Putamen (tissue), 1 donor: ENCODE measurements at places on chromosomes 7 and 10.

- no peak for DNase-seq
Measured at GRCh38 chr10:29469481-29470354, 165.1 kb downstream of the SVIL start.

GRCh38 chr10:132703419-132704007, 82.4 kb downstream of the NKX6-2 start:
- DNase-seq = no peak

DNA sequence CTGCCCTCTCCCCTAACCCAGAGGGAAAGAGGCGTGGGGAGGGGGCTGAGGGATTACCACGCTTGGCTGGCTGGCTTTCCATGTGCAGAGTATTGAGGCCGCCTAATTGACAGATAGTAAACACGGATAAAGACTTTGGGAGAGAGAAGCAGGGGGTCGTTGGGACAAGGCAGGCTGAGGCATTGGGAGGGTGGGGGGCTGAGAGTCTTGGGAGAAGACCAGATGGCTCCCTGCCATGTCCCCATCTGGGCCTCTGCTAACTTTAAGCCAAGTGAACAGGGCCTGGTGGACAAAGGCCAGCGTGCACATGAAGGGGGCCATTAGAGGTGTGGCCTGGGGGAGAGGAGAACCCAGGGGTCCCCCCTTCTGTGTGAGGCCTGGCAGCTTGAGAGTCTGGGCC, 55.4 kb upstream of the MXI1 start:
- DNase-seq = no peak

DNA sequence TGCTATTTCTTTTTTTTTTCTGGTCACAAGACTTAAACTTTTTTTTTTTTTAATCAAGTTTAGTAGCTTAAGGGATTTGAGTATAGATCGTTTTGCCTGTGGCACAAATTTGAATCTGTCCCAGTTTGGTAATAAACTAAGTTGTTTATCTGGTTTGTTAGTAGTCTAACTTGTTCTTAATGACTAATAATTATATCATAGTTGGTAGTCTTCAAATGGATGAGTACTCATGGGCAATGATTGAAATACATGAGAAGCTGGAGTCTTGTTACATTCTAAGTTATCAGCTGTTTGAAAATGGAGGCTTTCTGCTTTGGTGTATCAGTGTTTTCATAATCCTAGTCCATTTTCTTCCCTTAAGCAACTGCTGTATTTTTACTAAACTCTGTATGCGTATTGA, 12.3 kb downstream of the BTAF1 start:
- no peak for DNase-seq

- DNase-seq = peak; percentile 36
Measured at GRCh38 chr7:51639661-51640334, 323.2 kb upstream of the COBL start.

GRCh38 chr10:78706256-78706655, 362.5 kb upstream of the ZMIZ1 start:
- no peak for DNase-seq

DNA sequence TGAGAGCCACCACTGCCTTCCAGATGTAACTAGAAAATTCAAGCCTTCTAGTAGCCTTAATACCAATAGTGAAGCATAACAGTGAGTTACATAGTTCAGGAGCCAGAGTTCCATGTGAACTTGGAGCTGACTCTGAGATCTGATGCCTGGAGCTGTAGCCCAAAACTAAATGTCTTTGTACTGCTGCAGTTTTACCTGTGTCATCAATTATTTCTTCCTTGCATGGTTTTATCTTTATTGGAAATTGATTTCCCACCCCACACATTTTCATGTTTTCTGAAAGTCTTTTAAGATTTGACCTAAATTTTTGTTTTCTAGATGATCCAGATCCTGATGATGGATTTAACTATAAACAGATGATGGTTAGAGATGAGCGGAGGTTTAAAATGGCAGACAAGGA, 17.0 kb downstream of the OPN1SW start:
- no peak for DNase-seq

GRCh38 chr7:44617225-44617890, 10.9 kb downstream of the OGDH start:
- DNase-seq = no peak

- DNase-seq = peak; percentile 95
Measured at GRCh38 chr10:116756277-116756676, 13.9 kb upstream of the HSPA12A start.

GRCh38 chr7:107701191-107701590, 40.6 kb downstream of the SLC26A4 start:
- no peak for DNase-seq

DNA sequence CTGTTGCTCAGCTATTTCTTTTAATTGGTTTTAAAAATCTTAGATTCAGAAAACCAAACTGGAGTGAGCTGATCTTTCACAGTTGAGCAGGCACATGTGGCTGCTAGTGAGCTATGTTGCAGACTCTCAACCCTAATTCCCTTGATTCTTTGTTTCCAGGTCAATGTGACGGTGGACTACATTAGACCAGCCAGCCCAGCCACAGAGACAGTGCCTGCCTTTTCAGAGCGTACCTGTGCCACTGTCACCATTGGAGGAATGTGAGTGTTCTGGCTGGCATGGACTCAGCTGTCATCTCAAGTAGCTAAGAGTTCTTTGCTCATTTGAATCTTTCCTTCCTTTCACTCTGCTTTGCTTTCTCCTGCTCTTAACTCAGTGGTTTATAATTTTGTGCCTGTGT, 187.1 kb downstream of the LRRC4 start:
- no peak for DNase-seq

DNA sequence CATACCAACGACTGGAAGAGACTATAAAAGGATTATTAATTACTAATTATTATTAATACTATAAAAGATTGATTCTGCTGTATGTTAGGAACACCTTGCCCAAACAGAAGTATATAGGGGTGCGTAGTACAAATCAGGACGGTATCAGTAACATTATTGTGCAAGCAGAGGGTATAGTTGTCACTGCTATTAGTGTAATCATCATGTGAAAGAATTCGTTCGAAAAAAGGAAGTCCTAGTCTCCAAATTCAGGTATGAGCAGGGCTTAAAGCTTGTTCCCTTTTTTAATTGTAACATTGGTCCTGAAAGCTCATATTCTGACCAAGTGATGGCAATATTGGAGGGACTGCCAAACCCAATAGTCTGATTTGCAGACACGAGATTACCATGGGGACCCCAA, 81.8 kb downstream of the THSD7A start:
- DNase-seq = no peak

DNA sequence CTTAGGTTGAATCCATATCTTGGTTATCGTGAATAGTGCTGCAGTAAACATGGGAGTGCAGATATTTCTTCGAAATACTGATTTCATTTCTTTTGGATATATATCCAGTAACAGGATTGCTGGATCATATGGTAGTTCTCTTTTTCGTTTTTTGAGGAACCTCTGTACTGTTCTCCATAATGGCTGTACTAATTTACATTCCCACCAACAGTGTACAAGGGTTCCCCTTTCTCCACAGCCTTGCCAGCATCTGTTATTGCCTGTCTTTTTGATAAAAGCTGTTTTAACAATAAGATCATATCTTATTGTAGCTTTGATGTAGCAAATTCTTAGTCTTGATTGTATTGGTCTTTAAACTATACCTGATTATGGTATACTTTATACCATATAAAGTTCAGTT, 45.3 kb downstream of the ZNRF2 start:
- DNase-seq = no peak

DNA sequence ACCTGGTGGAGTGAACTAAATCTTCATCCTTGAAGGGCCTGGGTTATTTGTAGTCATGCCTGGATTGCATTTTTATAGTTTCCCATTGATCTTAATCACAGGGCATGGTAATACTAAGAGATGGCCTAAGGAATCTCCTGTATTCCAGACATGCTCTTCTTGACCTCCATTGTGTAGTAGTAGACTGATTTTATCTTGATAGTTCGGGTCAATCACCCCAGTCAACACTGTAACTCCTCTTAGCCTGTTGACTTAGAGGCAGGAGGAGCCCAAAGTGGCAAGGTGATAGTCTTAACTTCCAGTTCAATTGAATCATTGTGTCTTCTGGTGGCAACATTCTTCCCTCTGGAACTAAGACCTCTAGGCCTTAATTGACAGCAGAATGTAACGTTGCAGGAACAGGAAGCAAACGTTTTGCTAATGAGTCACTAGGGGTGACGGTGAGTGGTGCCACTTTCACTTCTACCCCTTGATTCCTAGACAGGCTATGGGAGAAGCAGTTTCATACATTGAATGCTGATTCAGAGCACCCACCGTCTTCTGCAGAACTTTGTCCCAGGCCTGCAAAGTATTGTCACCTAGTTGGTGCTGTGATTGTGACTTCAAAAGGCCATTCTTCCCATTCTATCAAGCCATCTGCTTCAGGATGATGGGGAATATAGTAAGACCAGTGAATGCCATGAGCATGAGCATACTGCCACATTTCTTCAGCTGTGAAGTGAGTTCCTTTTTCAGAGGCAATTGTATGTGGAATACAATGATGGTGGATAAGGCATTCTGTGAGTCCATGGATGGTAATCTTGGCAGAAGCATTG, 24.0 kb upstream of the PAPSS2 start:
- DNase-seq = no peak

GRCh38 chr10:1183033-1183396, 126.8 kb downstream of the WDR37 start:
- no peak for DNase-seq

- no peak for DNase-seq
Measured at GRCh38 chr7:38190011-38190410, 12.0 kb downstream of the STARD3NL start.

- DNase-seq = no peak
Measured at GRCh38 chr7:14294637-14295036, 305.2 kb upstream of the ETV1 start.

- DNase-seq = no peak
Measured at GRCh38 chr7:23336799-23337283, 37.7 kb downstream of the MALSU1 start.

GRCh38 chr7:30797176-30798040, 26.2 kb downstream of the MINDY4 start:
- DNase-seq = no peak

DNA sequence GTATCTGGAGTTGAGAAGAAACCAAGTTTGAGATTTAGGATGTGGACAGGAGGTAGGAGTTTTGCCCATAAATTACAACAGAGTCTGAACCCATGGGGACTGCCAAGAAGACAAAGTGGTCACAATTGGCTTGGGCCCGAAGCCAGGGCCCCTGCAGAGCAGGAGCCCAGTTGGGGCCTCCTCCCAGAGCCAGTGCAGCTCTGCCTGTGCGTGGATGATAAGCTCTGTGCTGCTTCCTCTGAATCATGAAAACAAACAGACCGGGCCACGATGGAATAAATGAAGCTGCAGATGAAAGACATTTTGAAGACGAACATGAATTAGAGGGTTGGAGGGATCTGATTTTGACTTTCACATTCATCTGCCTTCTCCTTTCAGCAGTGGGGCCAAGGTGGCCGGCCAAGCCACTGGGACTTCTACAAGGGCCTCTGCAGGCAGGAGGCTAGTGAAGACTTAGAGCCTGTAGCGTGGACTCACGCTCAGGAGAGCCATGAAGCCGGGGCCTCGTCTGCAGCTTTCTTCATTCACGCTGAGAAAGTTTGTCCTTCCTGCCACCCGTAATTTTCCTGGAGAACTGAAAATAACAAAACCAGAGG, 156.8 kb upstream of the LYZL1 start:
- no peak for DNase-seq

GRCh38 chr7:69190763-69191162, 407.5 kb upstream of the AUTS2 start:
- DNase-seq = no peak

- DNase-seq = no peak
Measured at GRCh38 chr7:116490351-116490750, 9.2 kb upstream of the CAV2 start.

DNA sequence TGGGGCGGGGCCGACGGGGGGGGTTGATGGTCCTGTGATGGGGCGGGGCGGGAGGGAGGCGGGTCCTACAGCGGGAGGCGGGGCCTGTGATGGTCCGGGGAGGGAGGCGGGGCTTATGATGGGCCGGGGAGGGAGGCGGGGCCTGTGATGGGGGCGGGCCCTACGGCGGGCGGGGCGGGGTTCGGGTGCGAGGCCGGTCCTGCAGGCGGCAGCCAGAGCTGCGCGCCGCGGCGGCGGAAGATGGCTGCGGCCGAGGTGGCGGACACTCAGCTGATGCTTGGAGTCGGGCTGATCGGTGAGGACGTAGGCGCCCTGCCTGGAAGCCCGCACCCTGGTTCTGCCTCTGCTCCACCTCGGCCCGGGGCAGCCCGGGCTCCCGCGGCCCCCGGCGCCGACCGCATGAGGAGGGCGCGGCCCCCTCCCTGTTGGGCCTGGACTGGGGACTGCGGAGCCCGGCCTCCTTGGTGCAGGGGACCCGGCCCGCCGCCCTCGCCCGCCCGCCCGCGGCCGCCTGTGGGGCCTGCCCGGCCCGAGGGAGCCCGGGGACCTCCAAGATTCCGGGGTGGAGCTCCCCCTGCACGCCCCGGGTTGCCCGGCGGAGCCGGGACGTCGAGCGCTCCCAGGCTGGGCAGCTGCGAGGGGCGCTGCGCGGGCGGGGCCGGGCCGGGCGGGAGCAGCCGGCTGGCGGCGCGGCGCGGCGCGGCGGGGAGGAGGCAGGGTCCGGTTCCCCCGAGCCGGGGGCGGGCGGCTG, at the start of gene DENND10:
TSS of gene DENND10 (plus strand) at position 211 of the 751 bp plus-strand sequence. CDS start at position 241, 30 bp downstream.
- DNase-seq = peak; percentile 86
